Astrocyte (in vitro differentiated cells and primary cell): ENCODE measurements at places on chromosomes 4 and X. TPM values are rescaled to one million over a fixed set of nuclear protein-coding genes. Genes with fewer than 3 reads are reported as not detected.
A peak's percentile ranks its signal among the peaks of the same experiment; 100 is the strongest.

Gene TREX2
- total RNA-seq = 0.36 TPM in 1 of 2 replicates, not detected in the other

Gene DUSP21
- not detected in 2 replicates for total RNA-seq

Gene F8A1
- 24.8 and 25.6 TPM in 2 replicates for total RNA-seq

Gene INTS6L
- total RNA-seq = 7.5 and 8.7 TPM in 2 replicates

Gene SPANXC
- not detected in 2 replicates for total RNA-seq

Gene DAPP1
- 0.41 and 0.59 TPM in 2 replicates for total RNA-seq

Gene MAGEB17
- total RNA-seq = not detected in 2 replicates

Gene MAGED4
- total RNA-seq = 96.3 and 129 TPM in 2 replicates

Gene TEX11
- total RNA-seq = not detected in 2 replicates

Gene IL2RG
- 0.59 TPM in 1 of 2 replicates, not detected in the other for total RNA-seq

Gene SMIM10L2A
- 0.18 and 0.48 TPM in 2 replicates for total RNA-seq

Gene C4orf50
- total RNA-seq = 0.16 and 0.17 TPM in 2 replicates

GRCh38 chr4:122639181-122639580 lies 18.3 kb upstream of the IL21 start:
- H3K36me3 ChIP-seq = no peaks in the 10 kb centered on the region
- H3K4me1 ChIP-seq = no peaks in the 10 kb centered on the region
- no peaks in the 10 kb centered on the region for H3K27me3 ChIP-seq
- H3K27ac ChIP-seq = no peak overlapping the region
- no peak overlapping the region for H3K4me3 ChIP-seq

- no peak for DNase-seq
- H3K27me3 ChIP-seq = no peaks in the 10 kb centered on the region
- no peak overlapping the region for H3K27ac ChIP-seq
- H3K36me3 ChIP-seq = no peaks in the 10 kb centered on the region
- peaks cover 8% of the 10 kb centered on the region for H3K4me1 ChIP-seq
These were observed 494.1 kb downstream of the INPP4B start for GRCh38 chr4:142351958-142352357.

GRCh38 chr4:144494280-144494679 lies 151.7 kb upstream of the HHIP start:
- no peaks in the 10 kb centered on the region for H3K36me3 ChIP-seq
- no peak overlapping the region for H3K27ac ChIP-seq
- no peak overlapping the region for H3K4me3 ChIP-seq
- H3K27me3 ChIP-seq = no peaks in the 10 kb centered on the region
- H3K4me1 ChIP-seq = no peaks in the 10 kb centered on the region
- DNase-seq = no peak

- peak overlapping the region; percentile 81 for H3K27ac ChIP-seq
- peak; percentile 75 for DNase-seq
- H3K27me3 ChIP-seq = no peaks in the 10 kb centered on the region
- H3K36me3 ChIP-seq = no peaks in the 10 kb centered on the region
- H3K4me1 ChIP-seq = peaks cover 35% of the 10 kb centered on the region
These were observed 224.1 kb downstream of the SHROOM3 start for GRCh38 chr4:76659103-76659490.

DNA sequence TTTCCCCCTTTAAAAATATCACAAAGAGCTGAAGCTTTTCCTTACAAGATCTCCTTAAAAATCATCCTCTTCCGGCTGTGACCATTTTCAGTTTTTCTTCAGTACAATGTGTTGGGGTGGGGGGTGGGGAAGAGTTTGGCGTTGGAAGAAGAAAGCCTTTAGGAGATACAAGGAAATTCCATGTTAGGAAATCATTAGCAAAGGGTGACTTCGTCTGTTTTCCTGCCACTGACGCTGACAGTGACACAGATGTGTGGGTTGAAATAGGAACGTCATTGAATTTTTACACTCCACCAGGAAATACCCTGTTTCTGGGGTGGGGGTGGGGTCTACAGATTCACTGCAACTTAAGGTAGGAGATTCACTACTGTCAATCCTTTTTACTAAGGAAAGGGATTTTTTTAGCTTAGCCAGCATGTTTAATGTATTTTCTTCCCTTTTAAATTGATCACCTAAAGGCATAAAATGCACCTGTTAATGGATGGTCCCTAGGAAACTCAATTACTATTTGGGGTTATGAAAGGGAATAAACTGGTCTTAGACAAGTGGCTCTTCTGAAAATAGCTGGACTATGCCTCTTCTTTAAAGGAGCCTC lies 3.9 kb downstream of the MAMLD1 start:
- H3K4me1 ChIP-seq = peaks cover 12% of the 10 kb centered on the region
- H3K36me3 ChIP-seq = no peaks in the 10 kb centered on the region
- DNase-seq = peak; percentile 64

DNA sequence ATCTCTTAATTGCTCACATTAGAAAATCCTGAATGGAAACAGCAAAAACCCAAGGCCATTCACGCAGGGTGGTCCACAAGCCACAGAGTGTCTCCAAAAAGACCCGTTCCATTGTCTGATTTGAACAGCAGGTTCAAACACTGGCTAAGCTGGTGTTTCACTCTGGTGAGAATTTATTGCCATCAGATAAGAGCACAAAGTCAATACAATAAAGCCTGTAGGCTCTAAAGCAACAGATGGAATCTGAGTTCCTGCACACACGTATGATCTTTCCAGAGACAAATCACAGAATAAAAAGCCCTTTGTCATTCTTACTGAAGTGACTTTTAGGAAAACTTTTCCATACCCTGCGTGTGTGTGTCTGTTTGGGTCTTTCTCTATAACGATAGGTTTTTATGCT lies 5.1 kb upstream of the SFRP2 start:
- H3K36me3 ChIP-seq = no peaks in the 10 kb centered on the region
- H3K4me3 ChIP-seq = no peak overlapping the region
- peaks cover 59% of the 10 kb centered on the region for H3K27me3 ChIP-seq
- DNase-seq = no peak
- peaks cover 14% of the 10 kb centered on the region for H3K4me1 ChIP-seq

DNA sequence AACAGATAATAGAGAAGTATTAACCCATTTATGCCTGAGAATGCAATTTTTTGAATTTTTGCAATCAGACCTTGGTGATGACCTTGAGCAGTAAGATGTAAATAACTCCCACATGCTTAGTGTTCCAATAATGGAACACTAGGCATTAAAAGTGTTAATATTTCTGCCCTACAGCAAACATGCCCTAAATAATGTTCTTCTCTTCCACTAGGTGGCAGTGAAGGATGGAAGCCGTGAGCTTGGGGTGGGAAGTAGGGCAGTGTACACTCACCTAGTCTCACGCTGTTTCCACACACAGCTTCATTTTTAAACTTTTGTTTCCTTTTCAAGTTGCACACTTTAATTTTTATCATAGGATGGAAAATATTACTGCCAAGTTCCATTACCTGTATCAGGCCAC lies 613.1 kb upstream of the HS3ST1 start:
- no peak overlapping the region for H3K27ac ChIP-seq
- H3K36me3 ChIP-seq = no peaks in the 10 kb centered on the region
- H3K27me3 ChIP-seq = no peaks in the 10 kb centered on the region
- H3K4me3 ChIP-seq = no peak overlapping the region

DNA sequence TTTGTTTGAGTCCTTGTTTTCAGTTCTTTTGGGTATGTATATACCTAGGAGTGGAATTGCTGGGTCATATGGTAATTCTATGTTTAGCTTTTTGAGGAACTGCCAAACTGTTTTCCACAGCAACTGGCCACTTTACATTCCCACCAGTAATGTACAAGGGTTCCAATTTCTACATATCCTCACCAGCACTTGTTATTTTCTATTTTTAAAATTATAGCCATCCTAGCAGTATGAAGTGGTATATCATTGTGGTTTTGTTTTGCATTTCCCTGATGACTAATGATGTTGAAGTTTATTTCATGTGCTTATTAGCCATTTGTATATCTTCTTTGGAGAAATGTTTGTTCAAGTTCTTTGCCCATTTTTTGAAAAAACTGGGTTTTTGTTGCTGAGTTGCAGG lies 39.6 kb downstream of the TMEM164 start:
- no peaks in the 10 kb centered on the region for H3K36me3 ChIP-seq
- DNase-seq = peak; percentile 19
- no peak overlapping the region for H3K27ac ChIP-seq
- no peaks in the 10 kb centered on the region for H3K4me1 ChIP-seq
- no peak overlapping the region for H3K4me3 ChIP-seq

DNA sequence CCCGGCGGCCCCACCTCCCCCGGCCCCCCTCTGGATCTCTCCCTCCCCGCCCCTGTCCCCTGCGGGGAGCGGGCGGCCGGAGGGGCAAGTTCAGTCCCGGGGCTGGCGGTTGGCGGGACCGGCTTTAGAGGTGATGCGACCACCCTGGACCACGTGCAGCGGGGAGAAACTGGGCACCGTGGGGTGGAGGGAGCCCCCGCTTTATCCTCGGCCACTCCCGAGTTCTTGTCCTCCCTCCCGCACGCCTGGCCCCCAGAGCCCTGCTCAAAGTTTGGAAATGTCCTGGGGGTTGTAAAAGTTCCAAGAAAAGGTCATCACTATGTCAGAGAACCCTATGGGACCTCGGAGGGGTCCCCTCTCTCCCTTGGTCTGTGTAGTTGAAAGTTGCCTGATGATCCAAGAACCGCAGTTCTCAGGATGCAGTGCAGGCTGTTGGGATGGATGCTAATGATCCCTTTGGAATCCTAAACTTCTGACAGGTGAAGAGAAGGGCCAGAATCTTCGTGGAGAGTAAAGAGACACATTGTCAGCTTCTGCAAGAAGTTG lies 411 bp upstream of the VEGFC start:
- DNase-seq = no peak
- H3K4me3 ChIP-seq = peak overlapping the region; percentile 37
- H3K27me3 ChIP-seq = no peaks in the 10 kb centered on the region

DNA sequence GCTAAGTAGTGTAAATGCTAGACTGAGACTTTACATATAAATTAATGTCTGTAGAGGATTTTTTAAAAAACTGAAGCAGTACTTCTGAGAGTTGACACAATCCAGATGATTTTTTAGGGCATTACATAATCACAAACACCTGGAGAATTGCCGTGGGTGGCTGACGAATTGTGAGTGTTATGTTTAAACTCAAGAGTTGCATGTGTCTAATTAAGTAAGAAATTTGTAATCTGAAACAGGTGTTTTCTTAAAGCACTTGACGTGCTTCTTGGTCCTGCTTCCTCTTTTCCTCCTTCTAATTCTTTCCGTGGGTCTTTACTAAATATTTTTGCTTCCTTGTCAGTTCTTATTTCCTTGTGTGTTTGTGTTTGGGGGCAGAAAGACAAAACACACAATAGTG lies 27.8 kb downstream of the PIR start:
- no peaks in the 10 kb centered on the region for H3K36me3 ChIP-seq
- H3K4me3 ChIP-seq = no peak overlapping the region
- no peak overlapping the region for H3K27ac ChIP-seq
- H3K27me3 ChIP-seq = no peaks in the 10 kb centered on the region

DNA sequence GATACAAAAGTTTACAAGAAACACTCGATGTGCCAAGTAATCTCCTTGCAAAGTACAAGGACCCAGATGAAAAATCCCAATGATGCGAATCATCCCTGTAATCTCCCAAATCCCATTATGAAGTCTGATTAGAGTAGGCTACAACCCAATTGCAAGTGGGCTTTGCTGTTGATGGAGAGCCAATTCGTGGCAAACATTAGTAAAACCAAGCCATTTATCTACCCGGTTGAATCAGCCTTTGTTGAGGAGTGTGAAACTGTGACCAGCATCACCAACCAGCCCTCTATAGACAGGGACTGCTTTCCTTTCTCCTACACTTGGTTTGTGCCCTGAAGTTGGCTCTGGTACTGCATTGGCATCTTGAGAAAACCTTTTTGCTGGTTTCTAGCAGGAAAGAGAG lies 1.2 kb upstream of the PRPS2 start:
- no peak for DNase-seq
- H3K27ac ChIP-seq = no peak overlapping the region
- H3K27me3 ChIP-seq = no peaks in the 10 kb centered on the region
- H3K4me1 ChIP-seq = no peaks in the 10 kb centered on the region
- H3K4me3 ChIP-seq = no peak overlapping the region
- H3K36me3 ChIP-seq = no peaks in the 10 kb centered on the region

DNA sequence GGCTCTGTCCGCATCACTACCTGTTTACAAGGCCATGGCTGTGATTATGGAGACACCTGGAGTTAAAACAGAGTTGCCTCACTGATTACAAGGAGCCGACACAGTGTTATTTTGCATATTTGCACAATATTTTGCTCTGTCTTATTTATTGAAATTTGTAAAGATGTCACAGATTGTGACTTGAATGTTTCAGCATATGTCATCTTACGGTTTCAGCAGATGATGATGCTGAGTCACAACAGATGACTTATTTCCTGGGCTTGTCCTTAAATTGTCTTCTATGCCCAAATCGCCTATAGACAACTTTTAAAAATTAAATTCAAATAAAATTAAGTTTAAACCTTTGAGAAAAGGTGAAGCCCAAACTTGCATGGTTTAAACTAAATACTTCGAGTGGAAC lies 87.1 kb upstream of the INPP4B start:
- DNase-seq = no peak
- H3K27me3 ChIP-seq = no peaks in the 10 kb centered on the region
- H3K4me1 ChIP-seq = no peaks in the 10 kb centered on the region
- no peak overlapping the region for H3K4me3 ChIP-seq

DNA sequence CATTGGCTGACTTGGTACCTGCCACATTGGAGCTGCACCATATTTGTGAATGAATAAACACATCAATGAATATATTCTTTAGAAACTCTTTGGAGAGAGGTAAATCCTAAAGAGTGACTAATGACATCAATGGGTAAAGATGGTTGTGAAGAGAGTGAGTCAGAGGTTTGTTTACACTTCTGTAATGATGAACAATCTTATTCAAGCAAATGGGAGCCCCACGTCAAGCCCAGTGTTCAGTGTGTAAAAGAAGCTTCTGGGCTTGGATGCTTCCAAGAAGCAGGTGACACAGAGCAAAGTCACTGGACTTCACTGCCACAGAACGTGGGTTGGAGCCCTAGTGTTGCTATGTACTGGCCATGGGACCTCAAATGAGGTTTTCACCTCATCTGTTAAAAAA lies 319.0 kb downstream of the STK32B start:
- H3K4me1 ChIP-seq = peaks cover 25% of the 10 kb centered on the region
- DNase-seq = peak; percentile 67
- H3K27me3 ChIP-seq = no peaks in the 10 kb centered on the region
- no peak overlapping the region for H3K4me3 ChIP-seq
- H3K36me3 ChIP-seq = no peaks in the 10 kb centered on the region

- H3K36me3 ChIP-seq = no peaks in the 10 kb centered on the region
- no peaks in the 10 kb centered on the region for H3K4me1 ChIP-seq
- no peak overlapping the region for H3K27ac ChIP-seq
- H3K27me3 ChIP-seq = no peaks in the 10 kb centered on the region
- DNase-seq = no peak
- no peak overlapping the region for H3K4me3 ChIP-seq
These were observed 287.4 kb downstream of the TECRL start for GRCh38 chr4:64121803-64122202.

DNA sequence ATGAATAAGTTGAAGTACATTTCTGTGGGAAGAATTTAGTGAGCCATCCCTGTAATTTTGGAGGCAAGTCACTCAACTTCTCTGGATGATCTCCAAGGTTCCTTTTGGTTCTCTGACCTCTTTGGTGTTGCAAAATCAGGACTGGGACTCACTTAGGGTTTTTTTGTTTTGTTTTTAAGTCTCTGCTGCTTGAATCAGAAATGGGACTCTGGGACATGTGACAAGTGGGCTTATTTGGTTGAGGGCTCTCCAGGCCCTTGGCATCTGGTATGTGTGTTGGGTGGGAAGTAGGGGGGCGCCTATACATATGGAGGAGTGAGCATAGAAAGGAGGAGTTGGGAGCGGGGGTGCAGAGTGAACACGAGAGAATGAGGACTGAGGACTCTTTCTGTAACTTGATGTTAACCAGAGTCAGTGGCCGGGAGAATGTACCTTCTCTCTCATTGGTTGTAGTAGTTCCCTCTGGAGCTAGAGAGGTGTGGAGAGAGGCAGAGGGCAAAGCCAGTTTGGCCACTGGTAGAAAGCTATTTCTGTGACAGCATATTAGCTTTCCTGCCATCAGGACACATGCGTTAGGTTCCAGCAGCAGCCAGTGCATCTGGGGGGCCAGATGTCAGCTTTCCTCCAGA lies 1.9 kb downstream of the ARHGAP10 start:
- no peaks in the 10 kb centered on the region for H3K27me3 ChIP-seq
- no peaks in the 10 kb centered on the region for H3K36me3 ChIP-seq
- DNase-seq = peak; percentile 26
- no peak overlapping the region for H3K27ac ChIP-seq
